ENCODE measurements at places on chromosomes 6 and 20.
A peak's percentile ranks its signal among the peaks of the same experiment; 100 is the strongest.

DNA sequence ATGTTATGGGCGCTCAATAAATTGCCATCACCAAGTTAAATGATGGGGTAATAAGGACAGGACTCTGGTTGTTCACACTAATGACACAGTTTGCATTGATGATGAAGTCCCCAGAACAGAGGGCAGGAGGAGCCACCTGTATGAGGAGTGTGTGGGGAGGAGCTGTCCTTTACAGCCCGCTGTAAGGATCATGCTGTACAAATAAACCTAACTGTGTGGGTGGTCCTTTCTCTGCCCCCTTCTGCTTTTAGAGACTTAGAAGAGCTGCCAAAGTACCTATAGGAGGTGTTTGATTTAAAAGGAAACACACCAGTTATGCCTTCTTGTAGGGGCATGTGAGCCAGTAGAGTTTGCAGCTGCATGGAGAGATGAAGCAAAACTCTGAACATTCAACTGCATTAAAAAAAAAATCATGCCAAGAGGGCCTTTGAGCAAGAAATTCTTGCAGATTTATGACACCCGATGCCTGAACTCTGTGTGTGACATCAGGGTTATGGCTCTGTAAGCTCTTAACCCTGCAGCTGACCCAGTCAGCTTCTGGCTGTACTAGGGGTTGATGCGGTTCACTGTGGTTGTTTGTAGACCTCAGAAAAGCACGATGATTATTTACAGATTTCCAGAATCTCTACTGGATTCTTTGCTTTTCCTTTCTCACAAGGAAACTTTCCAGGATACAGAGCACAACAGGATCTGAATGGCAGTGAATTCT lies 67.4 kb downstream of the UST start:
- DNase-seq = no peak

DNA sequence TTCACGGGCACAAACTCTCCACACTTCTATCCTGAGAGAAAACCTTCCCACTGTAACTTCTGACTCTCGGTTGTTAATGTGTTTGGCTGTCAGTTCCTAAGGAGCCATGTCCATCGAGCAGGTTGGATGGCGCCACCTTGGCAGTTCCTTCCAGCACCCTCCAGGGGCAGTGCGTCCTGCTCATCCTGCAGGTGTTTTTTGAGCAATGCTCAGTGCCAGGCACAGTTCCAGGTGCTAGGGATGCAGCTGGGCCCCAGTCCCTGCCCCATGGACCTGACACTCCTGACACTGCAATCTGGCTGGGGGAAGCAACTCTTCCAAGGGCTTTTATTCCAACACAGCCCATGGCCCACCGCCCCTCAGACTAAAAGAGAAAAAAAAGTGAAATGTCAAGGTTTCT lies 376.4 kb downstream of the PREX1 start:
- DNase-seq = peak; percentile 71

GRCh38 chr6:42138630-42139619 lies 3.5 kb downstream of the C6orf132 start:
- DNase-seq = no peak

DNA sequence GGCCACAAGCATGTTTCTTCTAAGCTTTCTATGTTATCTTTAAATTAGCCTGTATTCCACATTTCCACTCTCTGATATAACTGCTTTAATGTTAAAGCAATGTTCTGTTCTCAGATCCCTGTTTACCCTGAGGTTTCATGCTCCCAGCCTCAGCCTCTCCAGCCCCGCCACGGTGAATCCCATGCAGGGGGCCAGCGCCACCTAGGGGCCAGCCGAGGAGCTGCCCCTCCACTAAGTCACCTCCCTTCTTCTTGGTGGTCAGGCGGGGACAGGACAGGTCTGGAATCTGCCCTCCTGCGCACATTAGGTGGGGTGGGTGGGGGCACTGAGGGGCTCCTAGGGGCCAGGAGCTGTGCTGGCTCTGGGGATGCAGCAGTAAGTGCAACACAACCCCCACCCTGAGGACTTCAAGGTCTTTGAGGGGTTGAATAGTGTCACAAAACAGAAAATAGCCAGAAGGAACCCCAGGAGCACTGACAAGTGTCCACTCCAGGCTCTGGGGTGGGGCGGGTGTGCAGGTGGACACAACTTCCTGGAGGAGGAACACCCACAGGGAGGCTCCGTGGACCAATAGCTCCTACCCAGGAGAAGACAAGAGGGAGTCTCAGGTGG lies 61.6 kb downstream of the RAB44 start:
- DNase-seq = no peak

DNA sequence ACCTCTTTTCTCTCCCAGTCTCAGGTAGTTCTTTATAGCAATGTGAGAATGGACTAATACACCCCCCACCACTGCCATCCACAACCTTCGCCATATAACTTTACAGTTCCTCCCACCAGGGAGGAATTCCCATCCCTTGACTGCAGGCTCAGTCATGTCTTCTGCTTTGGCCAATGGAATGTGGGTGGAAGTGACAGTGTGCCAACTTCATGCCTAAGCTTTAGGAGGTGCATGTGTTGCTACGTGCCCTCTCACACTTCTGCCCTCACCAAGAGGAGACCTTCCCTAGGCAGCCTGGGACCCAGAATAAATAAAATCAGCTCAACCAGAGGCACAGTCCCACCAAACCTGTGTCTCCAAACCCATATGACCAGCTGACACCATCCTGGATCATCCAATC lies 33.0 kb upstream of the LRRN4 start:
- no peak for DNase-seq

DNA sequence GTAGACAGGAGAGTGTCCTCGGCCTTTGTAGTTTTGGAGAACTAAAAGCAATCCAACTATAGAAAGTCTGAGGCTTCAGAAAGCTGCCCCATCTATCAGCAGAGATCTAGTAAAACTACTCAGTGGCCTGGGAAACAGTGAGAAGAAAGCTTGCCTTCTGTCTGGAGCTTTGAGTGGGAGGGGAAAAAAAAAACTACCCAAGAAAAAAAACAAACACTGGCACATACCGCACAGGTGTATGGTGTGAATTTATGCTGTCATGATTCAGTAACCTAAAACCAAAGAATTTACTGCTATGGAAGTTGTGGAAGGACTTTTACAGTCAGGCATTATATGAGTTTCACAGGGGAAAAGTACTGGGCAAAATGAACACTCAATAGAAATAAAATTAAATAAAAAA lies 280.5 kb downstream of the ADGRB3 start:
- no peak for DNase-seq

DNA sequence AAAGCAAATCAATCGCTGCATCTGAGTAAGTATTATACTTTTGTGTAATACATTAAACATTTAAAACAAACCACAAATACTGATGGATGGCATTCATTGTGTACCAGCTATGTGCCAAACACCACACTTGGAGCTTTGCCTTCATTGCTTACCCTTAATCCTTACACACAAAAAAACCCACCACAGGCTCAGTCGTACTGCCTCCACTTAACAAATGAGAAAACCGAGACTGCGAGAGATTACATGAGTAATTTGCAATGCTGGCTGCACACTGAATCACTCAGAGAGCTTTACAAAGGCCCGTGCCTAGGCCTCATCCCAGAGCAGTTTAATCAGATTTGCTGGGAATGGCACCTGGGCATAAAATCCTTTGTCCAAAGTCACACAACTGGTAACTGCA lies 130.5 kb downstream of the EDN1 start:
- DNase-seq = no peak

- no peak for DNase-seq
These were observed at the start of gene HCK for GRCh38 chr20:32052090-32052777. Gene HCK, plus strand, starts transcription at chr20:32052242.

DNA sequence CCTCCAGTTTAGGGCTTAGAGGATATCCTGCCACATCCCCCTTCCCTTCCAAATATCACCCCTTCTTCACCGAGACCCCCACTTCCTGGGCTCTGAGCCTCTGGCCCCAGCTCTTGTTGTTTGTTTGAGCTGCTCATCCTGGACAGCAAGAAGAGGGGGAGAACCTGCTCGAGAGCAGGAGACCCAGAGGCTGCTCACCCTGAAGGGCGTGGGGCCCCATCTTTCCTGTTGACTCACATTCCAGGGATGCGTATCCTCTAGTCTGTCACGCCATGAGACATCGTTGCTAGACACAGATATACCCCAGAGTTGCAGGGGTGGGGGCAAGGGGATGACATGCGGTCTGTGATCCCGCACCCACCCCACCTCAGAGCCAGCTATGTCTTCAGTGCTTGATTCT lies 5.7 kb upstream of the TNXB start:
- no peak for DNase-seq

DNA sequence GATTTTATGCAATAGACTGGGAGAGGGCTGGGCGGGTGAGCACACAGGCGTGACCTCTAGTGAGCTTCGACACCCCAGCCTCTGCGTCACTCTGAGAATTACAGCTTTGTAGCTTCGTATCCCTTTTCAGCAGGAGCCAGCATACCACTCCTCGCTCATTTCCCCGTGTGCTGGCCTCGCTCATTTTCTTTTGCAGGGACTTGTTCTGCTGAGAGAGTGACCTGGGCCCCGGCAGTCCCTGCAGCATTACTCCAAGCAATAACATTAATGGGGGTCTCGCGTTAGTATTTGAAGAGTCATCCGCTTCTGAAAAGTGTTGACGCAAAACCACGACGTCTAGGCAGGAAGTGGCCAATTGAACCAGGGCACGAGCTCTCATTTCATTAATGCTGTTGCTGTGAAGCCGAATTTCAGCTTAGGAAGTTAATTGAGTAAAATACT lies 193.7 kb downstream of the QKI start:
- DNase-seq = no peak

- DNase-seq = no peak
These were observed 599.8 kb downstream of the FRK start for GRCh38 chr6:115460913-115461312.

DNA sequence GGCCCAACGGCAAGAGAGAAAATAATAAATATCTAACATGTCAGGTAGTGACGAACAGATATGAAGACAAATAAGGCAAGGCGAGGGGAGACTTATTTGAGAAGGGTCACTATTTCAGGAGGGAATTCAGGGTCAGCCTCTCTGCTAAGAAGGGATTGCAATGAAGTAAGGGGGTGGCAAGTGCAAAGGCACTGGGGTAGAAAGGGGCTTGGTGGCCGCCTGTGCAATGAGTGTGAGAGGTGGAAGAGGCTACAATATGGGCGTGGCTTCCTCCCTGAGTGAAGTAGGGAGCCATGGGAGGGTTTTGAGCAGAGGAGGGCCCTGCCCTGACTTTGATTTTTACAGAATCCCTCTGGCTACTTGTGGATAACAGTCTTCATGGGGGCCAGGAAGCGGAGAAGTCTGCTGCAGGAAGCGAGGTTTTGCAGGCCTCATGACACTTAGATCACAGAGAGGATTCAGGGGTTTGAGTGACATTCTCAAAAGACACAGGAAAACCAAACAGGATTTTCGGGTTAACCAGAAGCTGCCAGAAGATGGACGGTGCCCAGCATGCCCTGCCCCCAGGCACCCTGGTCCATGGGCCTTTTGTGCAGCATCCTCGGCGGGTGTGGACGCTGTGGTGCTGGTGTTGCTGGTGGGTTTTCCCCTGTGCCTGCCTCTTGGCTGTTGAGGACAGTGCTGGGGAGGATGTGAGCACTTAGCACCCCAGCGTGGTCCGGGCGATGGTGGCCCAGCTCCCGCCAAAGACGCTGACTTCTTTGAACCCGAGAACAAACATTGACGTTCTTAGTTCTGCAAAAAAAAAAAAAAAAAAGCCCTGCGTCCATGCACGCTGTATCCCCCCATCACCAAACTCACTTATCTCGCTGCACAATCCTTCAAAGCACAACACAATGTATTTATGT lies 124.2 kb upstream of the PTPN1 start:
- peak; percentile 76 for DNase-seq

DNA sequence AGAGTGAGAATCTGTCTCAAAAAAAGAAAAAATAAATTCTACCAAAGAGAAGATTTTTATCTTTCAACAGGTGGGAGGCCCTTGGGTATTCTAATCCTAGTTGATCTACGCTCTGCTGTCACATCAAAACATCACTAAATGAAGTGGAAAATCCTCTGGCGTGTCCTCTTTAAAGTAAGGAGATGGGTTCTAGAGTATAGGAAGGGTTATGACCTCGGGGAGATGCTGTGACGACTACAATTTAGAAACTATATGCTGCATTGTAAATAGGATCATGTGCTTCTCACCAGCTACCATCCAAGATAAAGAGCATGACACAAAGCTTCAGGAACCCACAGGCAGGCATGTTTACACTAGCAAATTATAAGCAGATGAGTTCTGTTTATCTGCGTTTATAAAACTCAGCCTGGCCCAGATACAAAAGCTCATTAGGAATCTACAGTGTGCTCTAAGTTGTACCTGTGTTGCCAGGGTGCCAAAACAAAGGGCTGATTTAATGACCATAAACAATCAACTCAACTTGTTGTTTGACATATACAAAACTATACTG lies 197.1 kb upstream of the PLN start:
- no peak for DNase-seq

- DNase-seq = no peak
These were observed 165.1 kb upstream of the SLC24A3 start for GRCh38 chr20:19047040-19047950.

DNA sequence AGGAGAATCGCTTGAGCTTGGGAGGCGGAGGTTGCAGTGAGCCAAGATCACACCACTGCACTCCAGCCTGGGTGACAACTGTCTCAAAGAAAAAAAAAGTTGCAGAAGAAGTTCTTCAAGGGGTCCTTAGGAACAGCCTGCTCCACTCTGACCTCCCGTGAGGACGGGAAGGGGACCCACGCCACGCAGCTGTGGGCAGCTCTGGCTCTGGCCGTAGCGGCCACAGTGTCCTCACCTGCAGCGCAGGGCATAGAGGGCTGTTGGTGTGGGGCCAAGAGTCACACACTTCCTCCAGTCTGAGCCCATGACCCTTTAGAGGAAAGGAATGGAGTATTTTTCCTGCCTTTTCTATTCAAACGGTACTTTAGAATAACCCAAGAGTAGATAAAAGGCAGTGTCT lies 5.4 kb downstream of the NTSR1 start:
- DNase-seq = no peak

DNA sequence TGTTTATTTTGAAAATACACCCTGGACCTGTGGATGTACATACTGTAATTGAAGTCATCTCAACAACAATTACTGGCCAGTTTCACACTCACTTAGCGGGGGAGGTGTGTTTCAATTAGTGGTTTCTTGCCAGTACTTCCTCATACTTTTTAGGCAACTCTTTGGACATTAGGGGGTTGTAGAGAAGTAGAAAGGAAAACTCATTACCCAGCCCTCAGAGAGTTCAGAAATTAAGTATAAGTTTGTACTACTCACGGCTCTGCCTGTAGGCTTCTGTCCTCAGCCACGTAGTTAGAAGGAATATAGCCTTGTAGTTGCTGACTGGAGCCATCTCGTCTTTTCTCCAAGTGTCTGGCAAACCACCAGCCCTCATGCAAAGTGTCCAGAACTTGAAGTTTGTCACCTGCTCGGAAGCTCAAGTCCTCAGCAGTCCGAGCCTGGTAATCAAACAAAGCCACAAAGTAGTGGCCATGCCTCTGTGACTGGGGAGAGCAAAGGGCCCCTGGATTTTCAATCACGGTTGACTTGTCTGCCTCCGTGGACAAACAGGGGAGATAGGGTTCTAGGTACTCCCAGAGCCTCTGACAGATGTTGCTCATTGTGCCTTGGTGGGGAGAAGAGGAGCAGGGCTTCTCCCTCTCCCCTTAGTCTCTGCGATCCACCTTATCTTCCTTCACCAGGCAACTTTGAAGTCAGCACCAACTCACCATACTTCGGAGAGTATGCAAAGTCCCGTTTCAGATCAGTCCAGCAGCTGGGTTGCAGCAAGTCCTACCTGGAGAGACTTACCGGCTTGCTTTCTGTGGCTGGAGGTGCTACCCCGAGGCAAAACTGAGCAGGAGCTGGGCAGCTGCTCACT lies 749 bp downstream of the FRK start:
- no peak for DNase-seq
